Keratinocyte (primary cell): ENCODE measurements at places on chromosomes 5 and 9. TPM values are rescaled to one million over a fixed set of nuclear protein-coding genes. Genes with fewer than 3 reads are reported as not detected.

The PKN3 gene
- polyA plus RNA-seq = 1.2 to 3.0 TPM (median 1.3 TPM) in 3 replicates

The PCDHB8 gene
- polyA plus RNA-seq = not detected in 3 replicates

DNA sequence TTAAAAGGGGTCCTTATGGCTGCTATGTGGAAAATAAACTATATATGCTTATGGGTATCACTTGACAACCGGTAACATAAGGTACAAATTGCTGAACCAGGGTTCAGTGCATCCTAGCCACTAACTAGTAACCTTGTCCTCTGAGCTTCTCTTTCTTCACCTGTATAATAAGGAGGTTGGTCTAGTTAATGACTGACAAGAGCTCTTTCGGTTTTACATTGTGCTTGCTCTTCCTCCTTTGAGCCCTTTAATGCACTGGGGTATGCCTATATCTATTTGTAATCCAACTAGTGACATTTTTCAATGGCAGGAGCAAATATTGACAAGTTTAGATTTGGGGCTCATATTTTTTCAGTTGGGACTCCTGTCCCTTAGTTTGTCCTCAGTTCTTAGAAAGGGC, 66.1 kb downstream of the NPR3 start:
- no peak for DNase-seq

GRCh38 chr9:97396256-97396655, 15.6 kb upstream of the TDRD7 start:
- no peak for DNase-seq

DNA sequence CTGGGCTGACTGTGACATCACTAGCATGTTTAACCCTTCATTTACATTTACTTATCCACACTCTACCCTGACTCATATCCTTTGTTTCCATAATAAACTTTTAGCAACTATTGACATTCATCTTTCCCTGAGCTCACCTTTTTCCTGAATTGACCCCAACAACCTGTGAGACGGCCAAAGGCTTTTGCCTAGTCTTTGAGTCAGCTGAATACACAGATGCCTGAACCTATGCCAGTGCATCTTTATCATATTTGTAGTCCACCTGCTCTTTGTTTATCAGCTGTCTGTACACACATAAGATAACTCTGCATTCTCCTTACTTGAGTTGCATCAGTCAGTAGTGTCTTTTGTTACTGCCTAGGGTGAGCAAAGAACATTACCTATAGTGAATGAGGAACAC, 128.5 kb upstream of the HMHB1 start:
- DNase-seq = no peak

- DNase-seq = no peak
Measured at GRCh38 chr5:112238473-112238872, 180.6 kb downstream of the EPB41L4A start.

DNA sequence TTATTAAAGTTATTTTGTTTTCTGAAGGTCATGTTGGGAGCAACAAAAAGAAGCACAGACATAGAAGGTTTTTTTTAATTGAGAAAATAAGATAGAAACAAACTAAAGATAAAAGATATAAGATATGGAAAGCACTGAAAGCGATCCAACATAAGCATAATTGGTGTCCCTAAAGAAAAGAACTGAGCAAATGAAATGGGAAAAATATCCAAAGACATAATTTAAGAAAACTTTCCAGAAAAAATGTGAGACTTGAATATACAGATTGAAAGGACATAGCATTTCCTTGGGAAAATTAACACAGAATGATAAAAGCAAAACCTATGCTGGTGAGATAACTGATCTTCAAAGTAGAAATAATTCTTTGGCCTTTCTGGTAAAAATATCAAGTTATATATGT, 289.3 kb downstream of the KIAA0825 start:
- no peak for DNase-seq

DNA sequence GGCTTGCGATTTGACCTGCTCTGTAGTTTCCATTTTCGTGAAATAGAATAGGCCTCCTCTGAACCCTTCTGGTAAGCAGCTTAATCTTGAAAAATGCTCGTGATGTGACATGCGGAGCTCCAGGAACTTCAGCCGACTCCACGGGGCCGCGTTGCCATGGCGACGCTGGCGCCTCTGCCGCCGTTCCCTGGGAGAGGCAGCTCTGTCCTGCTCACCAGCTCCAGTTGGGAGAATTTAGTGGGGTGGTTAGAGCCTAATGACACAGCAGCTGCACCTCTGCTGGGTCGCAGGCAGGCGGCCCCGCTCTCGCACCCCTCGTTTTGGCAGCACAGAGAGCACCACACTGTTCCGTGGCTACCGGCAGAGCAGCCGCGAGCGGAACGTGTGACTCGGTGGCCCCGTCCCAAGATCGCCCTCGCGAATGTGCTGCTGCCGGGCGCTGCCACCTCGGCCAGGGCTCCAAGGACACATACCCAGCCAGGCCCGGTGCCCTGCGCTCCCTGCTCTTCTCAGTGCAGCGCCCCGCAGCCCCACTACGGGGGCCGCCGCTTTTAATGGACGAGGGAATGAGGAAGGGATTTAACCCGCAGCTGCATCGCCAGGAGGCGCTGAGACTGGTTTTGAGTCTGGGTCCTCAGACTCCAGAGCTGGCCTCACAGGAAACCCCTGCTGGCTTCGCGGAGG, 131.2 kb upstream of the LMX1B start:
- no peak for DNase-seq
